ENCODE measurements at places on chromosomes 6 and 20.
A peak's percentile ranks its signal among the peaks of the same experiment; 100 is the strongest.

- no peak for DNase-seq
These were observed 122.0 kb upstream of the NRSN1 start for GRCh38 chr6:24004062-24004461.

DNA sequence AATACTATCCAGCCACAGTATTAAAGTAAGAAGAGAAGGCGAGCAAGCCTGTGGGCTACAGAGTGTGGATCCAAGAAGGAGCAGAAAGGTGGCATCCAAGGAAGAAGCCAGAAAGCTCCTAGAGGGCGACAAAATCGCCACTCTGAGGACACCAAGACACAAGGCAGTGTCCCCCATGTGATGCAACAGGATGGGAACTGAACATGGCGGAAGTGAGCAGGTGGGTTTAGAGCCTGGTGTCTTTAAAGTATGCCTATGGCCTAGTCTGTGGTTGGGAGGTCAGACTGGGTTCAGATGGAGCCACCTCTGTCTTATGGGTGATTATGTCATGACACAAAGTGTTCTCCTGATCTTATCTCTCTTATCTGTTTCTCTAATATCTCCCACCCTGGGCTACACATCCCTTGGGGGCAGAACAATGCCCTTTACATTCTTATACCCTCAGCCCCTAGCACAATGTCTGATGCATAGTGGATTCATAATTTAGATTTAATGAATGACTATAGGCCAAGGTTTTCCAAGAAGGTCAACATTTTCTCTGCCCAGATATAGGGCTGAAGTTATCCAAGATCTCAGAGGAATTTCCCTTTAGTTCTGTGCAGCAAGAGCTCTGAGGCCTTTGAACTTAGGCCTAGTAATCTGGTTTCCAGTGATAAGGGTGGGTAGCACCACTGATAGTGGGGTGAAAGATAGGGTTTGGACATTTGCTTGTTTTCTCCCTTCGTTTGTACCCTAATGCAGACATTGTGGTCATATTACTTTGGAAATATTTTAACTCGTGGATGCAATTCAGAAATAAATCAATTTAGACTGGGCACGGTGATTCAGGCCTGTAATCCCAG, 167.3 kb upstream of the AKIRIN2 start:
- no peak for DNase-seq

- no peak for DNase-seq
These were observed 828 bp upstream of the SULF2 start for GRCh38 chr20:47785854-47786764.

DNA sequence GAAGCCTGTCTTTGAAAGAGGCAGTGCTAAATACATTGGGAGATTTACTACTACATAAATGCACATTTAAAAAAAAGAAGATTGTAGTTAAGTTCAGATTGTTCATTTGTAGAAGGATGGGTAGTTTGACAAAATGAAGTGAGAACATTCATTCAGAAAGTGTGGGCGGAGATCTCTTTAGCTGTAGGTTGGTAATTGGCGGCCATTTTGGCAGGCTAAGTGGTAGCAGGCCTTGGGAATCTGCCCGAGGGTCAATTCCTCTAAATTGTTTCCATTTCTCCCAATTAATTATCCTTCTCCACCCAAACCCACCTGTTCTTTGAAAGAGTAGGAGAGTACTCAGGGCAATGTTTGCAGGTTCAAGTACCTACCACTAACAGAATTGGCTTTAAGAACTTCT, 17.9 kb downstream of the SOX4 start:
- DNase-seq, result no peak

DNA sequence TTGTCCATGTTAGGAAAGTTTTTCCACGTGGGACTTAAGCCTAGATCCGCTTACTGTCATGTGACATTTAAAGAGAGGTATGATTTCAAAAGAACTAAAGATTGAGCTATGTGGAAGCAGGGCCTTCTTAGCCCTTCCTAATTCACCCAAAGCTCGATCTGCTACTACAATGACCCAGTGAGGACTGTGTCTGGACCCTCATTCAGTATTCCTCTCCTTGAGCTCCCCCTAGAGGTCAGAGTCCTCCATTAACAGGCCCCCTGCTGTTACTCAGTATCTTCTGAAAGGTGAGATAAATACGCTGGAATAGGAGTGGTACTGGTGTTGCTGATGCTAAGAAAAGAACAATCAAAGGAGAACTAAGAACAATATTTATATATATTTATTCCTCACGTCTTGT, 414.0 kb downstream of the GJA1 start:
- DNase-seq, result peak; percentile 30

GRCh38 chr20:48716541-48716940, 111.3 kb downstream of the PREX1 start:
- no peak for DNase-seq

DNA sequence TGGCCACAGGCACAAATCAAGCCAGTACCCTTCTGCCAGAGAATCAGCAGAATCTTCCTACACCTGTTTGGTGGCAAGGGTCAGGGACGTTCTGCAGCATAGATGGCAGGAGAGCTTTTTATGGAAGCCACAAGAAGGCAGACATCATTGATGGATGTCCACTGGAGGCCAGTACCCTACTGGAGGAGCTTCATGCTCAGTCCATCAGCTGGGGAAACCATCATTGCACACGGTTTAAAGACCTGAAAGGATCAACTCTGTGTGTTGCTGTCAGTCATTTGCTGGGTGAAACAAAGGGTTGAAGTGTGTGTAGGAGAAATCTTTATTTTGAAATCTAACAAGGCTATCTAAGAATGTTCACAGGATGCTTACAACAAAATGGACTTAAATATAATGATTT, 158.9 kb upstream of the SASH1 start:
- no peak for DNase-seq

- no peak for DNase-seq
These were observed 88.2 kb downstream of the KCNB1 start for GRCh38 chr20:49394264-49394663.

GRCh38 chr20:15836634-15837033, 736.6 kb downstream of the KIF16B start:
- DNase-seq, result no peak

DNA sequence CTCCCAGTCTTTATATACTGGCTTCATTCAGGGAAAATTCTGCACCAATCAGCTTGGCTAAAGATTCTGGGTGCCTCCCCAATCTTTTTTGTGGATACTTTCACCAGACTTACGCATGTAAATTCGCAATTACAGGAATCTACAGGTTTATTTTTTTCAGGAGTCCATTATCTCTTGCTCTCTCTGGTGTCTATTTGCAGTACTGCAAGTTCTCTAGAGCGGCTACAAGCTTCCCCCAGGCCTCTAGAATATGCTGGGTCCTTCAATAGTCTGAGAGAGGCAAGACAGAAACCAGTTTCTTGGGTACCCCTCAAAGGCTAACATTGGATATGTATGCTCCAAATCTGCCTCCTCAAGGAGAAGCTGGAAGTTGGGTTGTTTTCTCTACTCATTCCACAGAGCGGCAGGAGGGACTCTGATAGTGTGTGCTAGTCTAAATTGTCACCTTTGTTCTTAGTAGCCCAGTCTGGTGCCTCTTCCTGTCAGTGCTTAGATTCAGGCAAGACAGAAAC, 58.5 kb downstream of the SUN5 start:
- DNase-seq, result peak; percentile 25

GRCh38 chr6:155628306-155628705, 172.7 kb upstream of the NOX3 start:
- DNase-seq, result peak; percentile 75

- DNase-seq, result no peak
These were observed 41.6 kb downstream of the VSTM2L start for GRCh38 chr20:37944456-37944981.

Measured in stimulated activated CD4-positive, alpha-beta T cell treated with anti-CD3 and anti-CD28 coated beads, Interleukin-1b, Interleukin-23, amount 100 ng/mL, for 48 hours (primary cell).